ENCODE measurements at places on chromosomes 5 and 9. TPM values are rescaled to one million over a fixed set of nuclear protein-coding genes. Genes with fewer than 3 reads are reported as not detected.

- H3K27ac ChIP-seq = no peak overlapping the region
- H3K4me3 ChIP-seq = no peak overlapping the region
- no peaks in the 10 kb centered on the region for H3K27me3 ChIP-seq
- no peak for DNase-seq
- no peaks in the 10 kb centered on the region for H3K4me1 ChIP-seq
Observed at GRCh38 chr5:167511-167910, 23.8 kb upstream of the LRRC14B start.

DNA sequence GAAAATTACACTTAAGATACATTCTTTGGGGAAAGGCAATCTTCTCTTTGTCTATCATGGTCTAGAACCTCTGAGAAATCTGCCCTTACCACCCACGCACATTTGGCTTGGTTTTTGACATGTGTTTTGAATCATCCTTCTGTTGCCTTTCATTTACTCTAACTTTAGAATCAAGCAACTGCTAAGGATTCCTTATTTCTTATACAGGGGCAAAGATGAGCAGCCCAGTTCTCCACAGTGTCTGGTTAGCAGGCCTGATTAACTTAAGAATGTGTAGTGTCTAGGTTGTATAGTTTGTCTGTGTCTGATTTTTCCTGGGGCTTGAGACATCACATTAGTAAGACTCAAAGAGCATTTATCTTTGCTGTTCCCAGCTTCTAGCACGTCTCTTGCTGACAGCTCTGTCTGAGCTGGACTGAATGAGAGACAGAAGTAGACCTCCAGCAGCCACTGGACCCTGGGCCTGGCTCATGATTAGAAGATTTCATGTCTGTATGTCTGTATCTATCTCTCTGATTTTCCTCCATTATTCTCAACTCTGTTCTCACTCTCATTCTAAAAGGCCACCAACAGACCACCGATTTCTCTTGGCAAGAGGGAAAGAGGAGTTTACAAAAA lies 31.8 kb upstream of the PCA3 start:
- no peaks in the 10 kb centered on the region for H3K4me1 ChIP-seq
- no peak overlapping the region for H3K4me3 ChIP-seq
- H3K27ac ChIP-seq = no peak overlapping the region
- no peaks in the 10 kb centered on the region for H3K27me3 ChIP-seq

- no peak overlapping the region for H3K4me3 ChIP-seq
- no peaks in the 10 kb centered on the region for H3K36me3 ChIP-seq
- no peak overlapping the region for H3K27ac ChIP-seq
- no peaks in the 10 kb centered on the region for H3K4me1 ChIP-seq
Observed at GRCh38 chr9:72169178-72169577, 19.9 kb downstream of the GDA start.

- no peak overlapping the region for H3K4me3 ChIP-seq
- no peaks in the 10 kb centered on the region for H3K36me3 ChIP-seq
- H3K27ac ChIP-seq = no peak overlapping the region
- H3K27me3 ChIP-seq = no peaks in the 10 kb centered on the region
Observed at GRCh38 chr9:6667633-6668280, 22.2 kb upstream of the GLDC start.

DNA sequence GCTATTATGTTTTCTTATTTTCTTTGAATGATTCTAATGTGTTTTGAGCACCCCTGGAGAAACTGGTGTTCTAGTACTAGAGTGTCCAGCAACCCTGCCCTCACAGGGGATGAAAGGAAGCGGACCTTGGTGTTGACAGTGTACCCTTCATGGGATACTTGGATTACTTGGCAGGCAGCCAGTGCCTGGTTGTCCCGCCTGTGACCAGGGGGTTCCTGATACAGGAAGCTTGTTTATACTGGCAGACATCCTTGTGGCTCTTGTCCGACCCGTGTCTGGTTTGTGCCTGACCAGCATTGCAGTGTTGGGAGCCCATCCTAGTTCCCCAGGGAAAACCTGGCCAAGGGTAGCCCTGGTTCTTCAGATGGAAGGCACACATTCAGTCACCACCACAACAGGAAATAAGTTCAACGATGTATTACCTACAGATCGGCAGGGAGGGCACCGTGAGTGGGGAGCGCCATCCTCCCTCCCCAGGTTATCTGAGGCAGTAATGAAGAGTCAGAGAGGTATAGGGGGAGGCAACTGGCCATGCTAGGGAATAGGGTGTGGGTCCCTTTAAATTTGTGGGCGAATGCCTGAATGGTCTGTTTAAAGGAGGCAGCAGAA lies 47.3 kb downstream of the CACNA1B start:
- DNase-seq = no peak
- no peaks in the 10 kb centered on the region for H3K36me3 ChIP-seq
- H3K27ac ChIP-seq = no peak overlapping the region
- H3K4me3 ChIP-seq = no peak overlapping the region
- no peaks in the 10 kb centered on the region for H3K27me3 ChIP-seq

GRCh38 chr5:22928821-22929482 lies 75.8 kb upstream of the CDH12 start:
- no peaks in the 10 kb centered on the region for H3K4me1 ChIP-seq
- H3K27ac ChIP-seq = no peak overlapping the region

- H3K4me3 ChIP-seq = no peak overlapping the region
- H3K27me3 ChIP-seq = no peaks in the 10 kb centered on the region
- H3K36me3 ChIP-seq = no peaks in the 10 kb centered on the region
- H3K27ac ChIP-seq = no peak overlapping the region
Observed at GRCh38 chr5:128546658-128547281, 8.7 kb upstream of the FBN2 start.

DNA sequence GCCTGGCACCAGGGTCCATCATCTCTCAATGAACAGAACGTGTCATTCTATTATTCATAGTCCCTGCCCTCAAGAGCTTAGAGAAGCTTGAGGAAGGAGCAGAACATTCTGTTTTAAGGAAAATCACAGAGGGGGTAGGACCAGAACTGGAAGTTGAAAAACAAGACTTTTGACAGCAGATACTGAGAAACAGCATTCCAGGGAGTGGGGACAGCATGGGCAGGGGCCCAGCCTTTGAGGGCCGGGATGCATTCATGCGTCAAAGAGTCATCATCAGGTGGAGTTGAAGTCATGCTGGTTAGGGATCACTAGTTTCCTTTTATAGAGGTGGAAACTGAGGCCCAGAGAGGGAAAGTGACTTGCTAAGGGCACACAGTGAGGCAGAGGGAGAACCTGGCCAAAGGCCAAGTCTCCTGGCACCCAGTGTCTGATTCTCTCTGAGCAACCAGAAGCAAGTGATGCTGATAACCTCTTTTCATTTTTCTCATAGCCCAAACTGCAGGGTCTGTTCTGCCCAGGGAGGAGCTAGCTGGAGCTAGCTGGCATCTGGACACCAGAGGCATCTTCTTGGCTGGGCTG lies 41.5 kb upstream of the STXBP1 start:
- H3K27ac ChIP-seq = no peak overlapping the region
- H3K27me3 ChIP-seq = peaks cover 6% of the 10 kb centered on the region
- DNase-seq = no peak
- H3K4me3 ChIP-seq = no peak overlapping the region
- H3K36me3 ChIP-seq = no peaks in the 10 kb centered on the region

- no peaks in the 10 kb centered on the region for H3K4me1 ChIP-seq
- no peaks in the 10 kb centered on the region for H3K36me3 ChIP-seq
- no peak for DNase-seq
- H3K4me3 ChIP-seq = no peak overlapping the region
- H3K27ac ChIP-seq = no peak overlapping the region
Observed at GRCh38 chr9:3862561-3862960, 336.8 kb upstream of the RFX3 start.

GRCh38 chr5:161420521-161420920 lies 126.0 kb downstream of the GABRB2 start:
- no peak overlapping the region for H3K4me3 ChIP-seq
- DNase-seq = no peak
- no peaks in the 10 kb centered on the region for H3K27me3 ChIP-seq
- no peak overlapping the region for H3K27ac ChIP-seq

DNA sequence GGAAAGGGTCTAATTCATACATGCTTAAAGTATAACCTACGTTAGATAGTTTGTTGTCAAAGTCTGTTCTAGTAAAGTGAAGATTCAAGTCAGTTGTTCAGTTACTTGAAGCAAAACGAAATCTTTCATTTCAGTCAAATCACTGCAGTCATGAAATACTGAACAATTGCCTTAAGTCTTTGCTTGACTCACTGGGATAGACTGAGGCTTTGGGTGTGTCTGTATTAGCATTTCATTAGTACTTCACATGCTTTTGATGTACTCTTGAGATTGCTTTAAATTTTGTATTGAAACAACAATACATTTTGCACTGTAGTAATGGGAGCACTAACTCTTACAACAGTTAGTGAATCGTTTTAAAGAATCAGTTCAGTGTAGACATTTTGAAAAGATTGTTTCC lies 4.0 kb upstream of the CMYA5 start:
- DNase-seq = peak; percentile 48
- H3K4me3 ChIP-seq = no peak overlapping the region
- H3K27me3 ChIP-seq = no peaks in the 10 kb centered on the region
- peaks cover 23% of the 10 kb centered on the region for H3K36me3 ChIP-seq

GRCh38 chr9:91416096-91416712 lies 7.4 kb downstream of the NFIL3 start:
- H3K27ac ChIP-seq = no peak overlapping the region
- DNase-seq = no peak
- no peak overlapping the region for H3K4me3 ChIP-seq
- H3K36me3 ChIP-seq = no peaks in the 10 kb centered on the region
- peaks cover 3% of the 10 kb centered on the region for H3K4me1 ChIP-seq
- peaks cover 22% of the 10 kb centered on the region for H3K27me3 ChIP-seq

- no peaks in the 10 kb centered on the region for H3K36me3 ChIP-seq
- DNase-seq = no peak
- H3K27ac ChIP-seq = no peak overlapping the region
- H3K4me1 ChIP-seq = no peaks in the 10 kb centered on the region
- no peak overlapping the region for H3K4me3 ChIP-seq
Observed at GRCh38 chr9:22088053-22088716, 79.1 kb upstream of the CDKN2B start.

DNA sequence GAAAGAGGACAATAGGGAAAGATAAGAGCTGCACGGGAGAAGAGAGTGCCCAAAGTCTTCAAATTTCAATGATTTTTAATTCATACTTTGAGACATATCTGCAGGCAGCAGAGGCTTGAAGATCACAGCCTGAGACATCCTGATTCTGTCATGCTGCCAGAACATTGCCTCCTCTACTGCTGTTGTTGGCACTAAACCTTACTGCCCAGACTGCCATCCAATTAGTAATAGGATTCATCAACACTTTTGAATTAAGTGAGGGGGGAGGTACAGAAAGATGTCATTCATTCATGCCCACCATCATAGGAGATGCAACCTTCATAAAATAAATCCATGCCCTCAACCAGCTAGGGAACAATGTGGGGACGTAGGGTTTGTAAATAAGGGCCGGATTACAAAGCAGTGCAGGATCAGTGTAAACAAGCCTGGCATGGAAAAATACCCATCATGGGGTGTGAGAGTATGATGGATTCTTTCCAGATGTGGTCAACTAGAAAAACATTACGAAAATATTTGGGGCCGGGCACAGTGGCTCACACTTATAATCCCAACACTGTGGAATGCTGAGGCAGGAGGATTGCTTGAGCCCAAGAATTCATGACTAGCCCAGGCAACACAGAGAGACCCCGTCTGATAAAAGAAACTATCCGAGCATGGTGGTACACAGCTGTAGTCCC lies 122.1 kb upstream of the DAPK1 start:
- no peak for DNase-seq
- no peaks in the 10 kb centered on the region for H3K4me1 ChIP-seq
- H3K27ac ChIP-seq = no peak overlapping the region
- no peaks in the 10 kb centered on the region for H3K36me3 ChIP-seq
- no peaks in the 10 kb centered on the region for H3K27me3 ChIP-seq

GRCh38 chr9:127050591-127051001 lies 71.8 kb downstream of the ANGPTL2 start:
- no peak overlapping the region for H3K4me3 ChIP-seq
- H3K27me3 ChIP-seq = no peaks in the 10 kb centered on the region
- H3K4me1 ChIP-seq = no peaks in the 10 kb centered on the region
- H3K36me3 ChIP-seq = no peaks in the 10 kb centered on the region
- no peak overlapping the region for H3K27ac ChIP-seq

DNA sequence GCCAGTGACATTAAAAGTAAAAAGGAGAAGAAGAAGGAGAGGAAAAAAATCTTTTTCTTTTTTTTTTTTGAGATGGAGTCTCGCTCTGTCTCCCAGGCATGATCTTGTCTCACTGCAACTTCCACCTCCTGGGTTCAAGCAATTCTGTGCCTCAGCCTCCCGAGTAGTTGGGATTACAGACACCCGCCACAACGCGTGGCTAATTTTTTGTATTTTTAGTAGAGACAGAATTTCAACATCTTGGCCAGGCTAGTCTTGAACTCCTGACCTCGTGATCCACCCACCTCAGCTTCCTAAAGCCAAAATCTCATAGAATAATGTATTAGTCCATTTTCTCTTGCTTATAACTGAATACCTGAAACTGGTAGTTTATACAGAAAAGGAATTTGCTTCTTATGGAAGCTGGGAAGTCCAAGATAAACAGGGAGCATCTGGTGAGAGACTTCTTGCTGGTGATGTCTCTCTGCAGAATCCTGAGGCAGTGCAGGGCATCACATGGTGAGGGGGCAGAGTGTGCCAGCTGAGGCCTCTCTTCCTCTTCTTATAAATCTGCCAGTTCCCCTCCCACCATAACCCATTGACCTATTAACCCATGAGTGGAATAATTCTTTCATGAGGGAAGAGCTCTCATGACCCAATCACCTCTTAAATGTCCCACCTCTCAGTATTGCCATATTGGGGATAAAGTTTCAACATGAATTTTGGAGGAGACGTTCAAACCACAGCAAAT lies 466.3 kb downstream of the GADD45G start:
- H3K4me3 ChIP-seq = no peak overlapping the region
- no peak overlapping the region for H3K27ac ChIP-seq
- no peaks in the 10 kb centered on the region for H3K4me1 ChIP-seq

- no peaks in the 10 kb centered on the region for H3K27me3 ChIP-seq
- H3K36me3 ChIP-seq = no peaks in the 10 kb centered on the region
- H3K4me1 ChIP-seq = no peaks in the 10 kb centered on the region
- DNase-seq = no peak
Observed at GRCh38 chr5:155418960-155419579, 405.5 kb downstream of the KIF4B start.

GRCh38 chr5:169281625-169282024 lies 19.3 kb downstream of the SLIT3 start:
- H3K4me3 ChIP-seq = no peak overlapping the region
- peaks cover 6% of the 10 kb centered on the region for H3K4me1 ChIP-seq
- no peaks in the 10 kb centered on the region for H3K27me3 ChIP-seq
- no peak for DNase-seq
- H3K27ac ChIP-seq = no peak overlapping the region

GRCh38 chr5:101976933-101977332 lies 319.2 kb downstream of the SLCO4C1 start:
- H3K36me3 ChIP-seq = no peaks in the 10 kb centered on the region
- DNase-seq = no peak
- no peaks in the 10 kb centered on the region for H3K4me1 ChIP-seq
- H3K4me3 ChIP-seq = no peak overlapping the region
- no peak overlapping the region for H3K27ac ChIP-seq

The IRX4 gene
- polyA plus RNA-seq = 0.07 TPM

The KCNV2 gene
- not detected for polyA plus RNA-seq

The C5orf58 gene
- polyA plus RNA-seq = 0.48 TPM

The GPR150 gene
- 0.89 TPM for polyA plus RNA-seq

The GPRIN1 gene
- polyA plus RNA-seq = 0.82 TPM

The FAM169A gene
- 5.3 TPM for polyA plus RNA-seq

The TLX3 gene
- 0.05 TPM for polyA plus RNA-seq

The ABO gene
- polyA plus RNA-seq = 1.3 TPM
